ENCODE measurements at places on chromosomes 5 and 9.

DNA sequence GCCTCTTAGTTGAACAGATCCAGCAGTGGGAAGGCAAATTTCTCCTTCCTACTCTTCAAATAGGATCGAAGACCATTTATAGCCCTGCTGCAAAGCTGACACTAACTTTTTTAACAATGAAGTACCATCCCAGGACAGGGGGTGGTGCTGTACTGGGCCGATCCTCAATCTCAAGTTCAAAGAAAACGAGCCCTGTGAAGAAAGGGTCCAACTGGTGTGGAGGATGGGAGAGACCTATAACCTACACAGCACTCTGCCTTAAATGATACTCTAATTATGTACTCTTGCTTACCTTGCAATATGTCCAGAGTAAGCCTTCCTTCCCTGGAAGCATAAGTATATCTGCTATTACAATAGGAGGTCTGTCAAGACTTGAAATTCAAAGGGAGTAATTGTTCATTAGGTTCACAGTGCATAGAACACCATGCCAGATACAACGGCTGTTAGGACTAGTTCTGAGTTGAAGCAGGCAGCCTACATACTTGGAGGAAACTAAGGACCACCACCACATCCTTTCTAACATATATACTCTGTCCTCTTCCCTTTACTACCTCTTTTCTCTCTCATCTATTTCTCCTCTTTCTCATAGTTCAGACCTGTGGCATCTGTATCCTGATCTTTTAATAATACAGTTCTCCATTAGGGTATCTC lies 6.2 kb downstream of the ETF1 start:
- DNase-seq = no peak

DNA sequence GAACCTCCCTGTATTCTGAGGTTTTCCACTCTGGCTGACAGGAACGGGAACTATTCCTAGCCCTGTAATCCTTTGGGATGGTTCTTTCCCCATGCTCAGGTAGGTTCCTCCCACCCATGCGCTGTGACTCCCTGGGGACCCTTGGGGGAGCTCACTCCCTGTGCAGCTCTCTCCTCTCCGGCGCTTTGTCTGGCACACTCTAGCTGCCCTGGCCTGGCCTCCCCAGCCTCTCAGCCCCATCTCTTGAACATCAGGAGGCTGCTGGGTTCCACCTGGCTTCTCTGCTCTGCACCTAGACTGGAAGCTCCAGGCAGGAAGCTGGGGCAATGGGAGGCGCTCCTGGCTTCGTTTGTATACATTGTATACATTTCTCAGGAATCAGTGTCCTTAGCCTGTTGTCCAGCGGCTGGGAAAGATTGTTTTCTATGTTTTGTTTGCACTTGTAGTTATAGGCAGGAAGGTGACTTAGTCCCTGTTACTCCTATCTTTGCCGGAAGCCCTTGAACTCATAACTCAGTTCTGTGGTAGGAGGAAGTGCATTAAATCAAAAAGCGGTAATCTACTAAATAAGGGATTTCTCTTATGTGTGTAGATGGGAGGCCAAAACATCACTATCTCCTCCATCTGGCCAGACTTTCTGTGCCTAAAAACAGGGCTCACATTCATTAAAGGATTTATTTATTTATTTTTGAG lies 20.4 kb downstream of the SLC25A25 start:
- DNase-seq = no peak

DNA sequence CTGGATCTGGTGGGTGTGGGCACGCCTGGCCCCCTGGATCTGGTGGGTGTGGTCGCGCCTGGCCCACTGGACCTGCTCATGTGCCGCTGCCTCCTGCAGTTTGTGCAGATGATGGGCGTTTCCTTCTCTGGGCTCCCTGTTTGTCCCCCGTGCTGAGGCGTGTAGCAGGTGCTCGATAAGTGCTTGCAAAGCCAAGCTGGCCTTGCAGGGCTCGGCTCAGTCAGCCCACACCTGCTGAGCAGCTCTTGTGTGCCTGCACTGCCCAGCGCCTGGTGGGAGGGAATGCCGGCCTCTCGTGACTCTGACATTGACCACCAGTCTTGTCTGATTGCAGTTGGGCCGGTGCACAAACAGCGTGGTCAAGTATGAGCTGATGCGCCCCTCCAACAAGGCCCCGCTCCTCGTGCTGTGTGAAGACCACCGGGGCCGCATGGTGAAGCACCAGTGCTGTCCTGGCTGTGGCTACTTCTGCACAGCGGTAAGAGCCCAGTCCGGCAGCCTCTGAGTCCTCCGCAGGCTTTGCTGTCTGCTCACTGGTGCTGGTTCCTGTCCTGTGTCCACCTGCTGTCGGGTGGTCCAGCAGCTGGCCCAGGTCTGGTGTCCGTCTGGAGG lies 102.7 kb upstream of the CACNA1B start:
- no peak for DNase-seq

DNA sequence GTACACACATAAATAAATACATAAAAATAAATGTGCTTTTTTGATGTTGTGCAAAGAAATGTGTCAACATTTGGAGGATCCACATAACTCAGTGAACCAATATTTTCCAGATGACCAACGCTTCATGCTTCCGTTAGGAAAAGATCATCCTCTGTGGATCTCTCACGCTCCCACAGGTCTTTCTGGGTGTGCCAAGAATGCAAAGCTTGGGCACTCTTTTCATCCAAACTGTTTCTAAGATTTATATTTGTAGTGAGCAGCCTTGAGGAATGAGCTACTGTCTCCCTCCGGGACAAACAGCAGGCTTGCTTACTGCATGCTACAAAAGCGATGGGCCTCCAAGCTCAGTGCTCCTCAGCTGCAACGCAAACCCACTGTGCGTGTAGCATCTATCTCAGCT lies 46.2 kb upstream of the RUFY1 start:
- no peak for DNase-seq

DNA sequence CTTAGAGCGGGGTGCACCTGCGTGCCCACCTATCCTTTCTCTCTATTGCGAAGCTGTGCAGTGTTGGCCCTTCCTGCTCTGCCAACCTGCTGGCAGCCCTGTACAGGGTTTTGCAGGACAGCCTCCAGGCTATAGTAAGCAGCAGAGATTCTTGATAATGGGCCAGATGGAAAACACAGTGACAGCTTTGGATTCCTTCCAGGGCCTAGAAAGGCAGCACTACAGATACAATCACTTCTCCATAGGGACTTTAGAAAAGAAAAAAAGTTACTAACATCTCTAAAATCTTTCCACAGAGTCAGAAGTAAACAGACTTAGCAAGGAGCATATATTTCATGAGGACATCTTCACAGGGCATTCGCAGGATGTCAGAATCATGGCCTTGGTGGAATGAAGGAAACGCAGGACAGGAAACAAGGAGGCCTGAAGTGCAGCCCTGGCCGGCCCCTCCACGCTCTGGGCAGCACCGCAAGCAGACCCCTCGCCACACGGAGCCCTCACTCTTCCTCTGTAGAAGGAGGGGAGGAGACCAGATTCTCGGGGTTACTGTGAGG lies 172.1 kb upstream of the GAS1 start:
- DNase-seq = no peak

GRCh38 chr9:133101356-133102189 lies 19.5 kb downstream of the RALGDS start:
- no peak for DNase-seq

GRCh38 chr9:95770653-95771131 lies 104.8 kb upstream of the ERCC6L2 start:
- no peak for DNase-seq

DNA sequence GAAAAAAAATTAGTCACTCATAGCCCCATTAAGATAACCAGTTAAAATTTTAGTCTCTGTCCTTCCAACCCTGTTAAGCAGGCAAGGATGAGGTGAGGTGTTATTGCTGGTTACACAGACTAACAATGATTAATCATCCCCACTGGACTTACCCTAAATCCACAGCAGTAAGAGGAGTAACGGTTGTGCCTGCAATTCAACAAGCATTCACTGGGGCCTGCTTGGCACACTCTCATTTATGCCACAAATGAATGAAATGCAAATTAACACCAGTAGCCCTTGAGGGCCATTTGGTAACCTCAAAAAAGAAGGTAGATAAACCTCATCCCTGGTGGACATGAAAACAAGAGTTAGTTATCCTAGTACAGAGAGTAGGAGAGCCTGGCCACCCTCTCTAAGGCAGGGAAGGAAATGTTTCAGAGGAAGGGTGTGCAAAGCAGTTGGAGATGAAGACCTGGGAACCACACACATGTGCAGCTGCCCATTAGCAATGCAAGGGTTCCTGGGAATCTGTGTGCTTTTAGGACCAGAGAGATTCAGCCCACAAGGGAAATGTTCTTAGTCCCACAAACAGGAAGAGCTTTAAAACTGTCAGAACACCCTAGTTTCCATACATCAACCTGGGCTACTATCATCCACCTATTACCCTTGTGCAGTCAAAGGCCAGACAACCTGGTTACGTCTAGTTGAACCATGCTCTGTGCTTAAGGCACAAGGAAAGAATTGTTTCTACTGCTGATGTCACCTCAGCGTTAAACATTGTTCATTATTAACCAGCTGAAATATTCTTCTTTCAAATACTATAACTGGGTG lies 7.7 kb downstream of the LHFPL2 start:
- DNase-seq = no peak

GRCh38 chr9:121141706-121142105 lies 60.0 kb downstream of the RAB14 start:
- no peak for DNase-seq

DNA sequence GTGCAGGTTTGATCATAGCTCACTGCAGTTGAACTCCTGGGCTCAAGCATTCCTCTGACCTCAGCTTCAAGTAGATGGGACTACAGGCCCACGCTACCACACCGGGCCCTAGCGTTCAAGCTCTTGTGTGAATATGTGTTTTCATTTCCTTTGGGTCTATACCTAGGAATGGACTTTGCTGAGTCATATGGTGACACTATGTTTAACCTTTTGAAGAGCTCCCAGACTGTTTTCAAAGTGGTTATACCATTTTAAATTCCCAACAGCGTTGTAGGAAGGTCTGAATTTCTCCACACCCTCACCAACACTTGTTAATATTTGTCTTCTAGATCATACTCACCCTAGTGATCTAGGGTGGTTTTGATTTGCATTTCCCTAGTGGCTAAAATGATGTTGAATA lies 33.5 kb downstream of the FAF2 start:
- no peak for DNase-seq

GRCh38 chr5:115435778-115436712 lies 108.5 kb downstream of the FEM1C start:
- DNase-seq = no peak

DNA sequence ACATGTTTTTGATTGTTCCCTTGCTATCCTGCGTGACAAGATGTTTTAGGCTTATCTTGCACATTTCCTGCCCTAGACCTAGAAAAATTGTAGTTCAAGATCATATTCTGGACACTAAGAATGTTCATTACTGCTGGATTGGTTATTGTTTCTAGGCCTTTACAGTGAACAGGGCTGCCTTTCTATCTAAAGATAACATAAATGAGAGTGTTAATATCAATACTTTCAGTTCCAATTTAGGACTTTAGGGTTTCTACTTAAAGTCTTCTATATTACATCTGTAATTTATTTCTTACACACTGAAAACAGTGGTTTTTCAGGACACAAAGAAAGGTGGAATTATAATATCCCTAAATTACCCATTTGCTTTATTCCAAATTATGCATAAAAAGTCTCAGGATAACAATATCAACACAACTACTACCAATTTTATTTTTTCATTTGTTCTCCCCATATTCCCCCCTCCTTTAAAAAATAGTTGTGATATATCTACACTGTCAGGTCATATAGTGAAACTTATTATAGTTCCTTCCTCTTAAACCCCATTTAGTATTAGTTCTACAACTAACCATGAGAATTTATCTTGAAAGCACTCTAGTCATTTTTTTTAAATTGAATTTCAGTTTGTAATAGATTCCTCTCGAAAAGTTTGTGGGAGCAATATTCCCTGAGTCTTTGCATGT lies 293.9 kb upstream of the RIOK2 start:
- no peak for DNase-seq

GRCh38 chr5:127906562-127907204 lies 176.9 kb upstream of the SLC12A2 start:
- no peak for DNase-seq

All from inflammatory macrophage treated with lipopolysaccharide for 1 hour (primary cell).